Right hindlimb (tissue), 1 donor: ENCODE measurements at places on chromosomes 1 and 21.

- no peak for DNase-seq
These were observed 351.0 kb upstream of the B3GALT2 start for GRCh38 chr1:193537266-193538002.

GRCh38 chr1:183147735-183148134 is 38.3 kb upstream of the LAMC2 start:
- DNase-seq = no peak

GRCh38 chr1:228420968-228421826 is 4.5 kb upstream of the TRIM17 start:
- DNase-seq = no peak

DNA sequence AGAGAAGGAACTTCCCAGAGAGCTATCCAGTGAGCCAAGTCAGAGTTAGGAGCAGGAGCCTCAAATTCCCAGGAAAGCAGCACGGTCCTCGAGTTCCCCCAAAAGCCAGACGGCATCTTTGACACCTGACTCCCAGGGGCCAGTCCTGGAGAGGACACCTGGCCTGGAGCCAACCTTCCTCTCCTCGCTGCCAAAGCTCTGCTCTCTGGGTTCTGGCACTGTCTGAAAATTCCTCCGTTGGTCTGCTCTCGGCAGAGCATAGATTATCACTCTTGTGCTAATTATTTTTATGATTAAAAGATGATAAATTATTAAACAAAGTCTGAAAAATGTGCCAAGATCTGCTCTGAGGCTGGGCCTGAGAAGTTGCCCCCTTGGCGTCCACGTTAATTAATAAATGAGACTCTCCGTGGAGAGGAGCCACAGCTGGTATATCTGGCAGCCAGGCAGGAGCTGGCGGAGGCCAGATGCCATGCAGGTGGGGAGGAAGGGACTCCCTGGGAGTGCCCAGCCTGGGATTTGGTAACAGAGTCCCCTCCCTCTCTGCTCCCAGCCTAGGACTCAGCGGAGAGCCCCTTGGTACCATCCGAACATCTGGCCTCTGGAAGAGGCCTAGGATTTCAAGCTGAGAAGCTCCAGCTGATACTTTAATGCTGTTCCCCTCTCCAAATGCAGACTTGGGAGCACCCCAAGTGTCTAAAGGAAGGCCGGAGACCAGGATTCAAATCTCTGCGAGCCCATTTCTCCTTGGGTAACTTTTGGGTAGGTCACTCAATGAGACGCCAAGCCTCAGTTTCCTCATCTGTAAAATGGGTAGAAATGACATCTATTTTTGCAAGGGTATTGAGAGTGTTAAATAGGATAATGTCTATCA is 163.7 kb upstream of the POU3F1 start:
- DNase-seq = no peak

GRCh38 chr1:199041173-199041914 is 402.5 kb downstream of the PTPRC start:
- DNase-seq = no peak

DNA sequence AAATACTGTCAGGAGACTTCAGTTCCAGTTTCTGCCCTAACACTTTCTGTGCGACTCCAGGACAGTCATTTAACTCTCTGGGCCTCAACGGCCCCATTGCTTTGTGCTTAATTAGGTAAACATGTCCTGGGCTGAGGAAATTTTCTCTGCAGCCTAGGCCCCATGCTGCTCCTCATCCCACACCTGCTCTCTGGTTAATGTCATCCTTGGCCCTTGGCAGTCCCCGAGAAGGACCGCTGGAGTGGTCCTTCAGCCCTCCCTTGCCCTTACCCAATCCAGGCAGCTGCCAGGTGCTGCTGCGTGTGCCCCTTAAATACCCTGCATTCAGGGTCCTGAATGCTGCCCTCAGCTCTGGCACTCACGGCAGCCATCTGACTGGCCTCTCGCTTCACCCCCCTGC is 18.7 kb downstream of the UBL4B start:
- DNase-seq = no peak

GRCh38 chr1:3080053-3080955 is 11.3 kb downstream of the PRDM16 start:
- no peak for DNase-seq

DNA sequence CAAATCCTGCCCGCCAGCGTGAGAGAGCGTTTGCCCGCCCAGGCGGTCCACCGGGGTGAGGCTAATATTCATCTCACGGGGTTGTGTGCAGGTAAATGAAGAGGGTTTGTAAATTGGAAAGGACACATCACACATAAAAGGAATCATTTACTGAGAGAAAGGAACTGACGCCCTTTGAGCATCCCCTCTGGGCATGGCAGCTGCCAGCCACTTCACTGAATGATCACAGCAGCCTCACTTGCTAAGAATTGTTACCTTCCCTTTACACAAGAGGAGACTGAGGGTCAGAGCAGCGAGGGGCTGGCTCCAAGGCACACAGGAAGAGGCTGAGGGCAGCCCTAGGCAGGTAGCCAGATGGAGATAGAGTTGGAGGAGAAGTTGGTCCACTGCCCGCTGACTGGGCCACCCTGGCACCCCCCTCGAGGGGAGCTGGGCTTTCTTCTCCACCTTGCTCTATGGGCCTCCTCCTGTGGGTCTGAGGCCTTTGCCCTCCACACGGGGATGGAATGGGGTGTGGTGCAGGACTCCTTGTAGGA is 96.0 kb downstream of the FOXD2 start:
- DNase-seq = no peak

- no peak for DNase-seq
These were observed 75.9 kb downstream of the VWA5B1 start for GRCh38 chr1:20366463-20367115.

GRCh38 chr21:36735201-36735515 is 36.2 kb downstream of the SIM2 start:
- DNase-seq = no peak

DNA sequence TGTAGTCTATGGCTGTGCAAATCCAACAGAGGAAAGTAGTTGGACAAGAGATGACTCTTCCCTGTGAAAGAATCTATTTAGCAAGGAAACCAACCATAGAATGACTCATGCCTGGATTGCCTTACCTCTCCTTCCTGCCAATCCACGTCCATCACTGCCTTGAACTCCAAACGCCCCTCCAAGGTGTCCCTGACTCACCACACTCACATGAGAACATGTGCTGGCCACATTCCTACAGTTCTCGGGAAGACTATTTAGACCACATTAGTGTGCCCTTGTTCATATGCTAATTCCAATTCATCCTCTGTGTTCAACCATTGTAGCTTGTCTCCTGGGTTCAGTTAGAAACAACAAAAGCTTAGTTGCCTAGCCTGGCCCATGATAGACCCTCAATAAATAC is 157.3 kb downstream of the SLC30A10 start:
- no peak for DNase-seq

DNA sequence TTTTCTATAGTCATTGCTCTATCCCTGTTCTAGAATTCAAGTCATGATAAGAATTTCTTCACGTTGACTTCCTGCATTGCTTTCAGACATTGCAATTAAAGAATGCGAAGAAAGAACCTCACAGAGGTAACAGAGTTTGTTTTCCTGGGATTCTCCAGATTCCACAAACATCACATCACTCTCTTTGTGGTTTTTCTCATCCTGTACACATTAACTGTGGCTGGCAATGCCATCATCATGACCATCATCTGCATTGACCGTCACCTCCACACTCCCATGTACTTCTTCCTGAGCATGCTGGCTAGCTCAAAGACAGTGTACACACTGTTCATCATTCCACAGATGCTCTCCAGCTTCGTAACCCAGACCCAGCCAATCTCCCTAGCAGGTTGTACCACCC is 10.6 kb downstream of the APCS start:
- DNase-seq = no peak

- DNase-seq = no peak
These were observed 14.8 kb upstream of the ZNF669 start for GRCh38 chr1:247118946-247119446.

DNA sequence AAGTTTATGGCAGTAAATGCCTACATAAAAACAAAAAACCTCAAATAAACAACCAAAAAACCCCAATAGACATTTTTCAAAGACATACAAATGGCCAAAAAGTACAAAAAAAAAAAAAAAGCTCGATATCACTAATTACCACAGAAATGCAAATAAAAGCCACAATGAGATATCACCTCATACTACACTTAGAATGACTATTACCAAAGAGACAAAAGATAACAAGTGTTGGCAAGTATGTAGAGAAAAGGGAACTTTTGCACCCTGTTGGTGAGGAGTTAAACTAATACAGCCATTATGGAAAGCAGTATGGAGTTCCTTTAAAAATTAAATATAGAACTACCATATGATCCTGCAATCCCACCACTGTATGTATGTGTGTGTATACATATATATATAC is 21.1 kb downstream of the SLC25A24 start:
- DNase-seq = no peak

DNA sequence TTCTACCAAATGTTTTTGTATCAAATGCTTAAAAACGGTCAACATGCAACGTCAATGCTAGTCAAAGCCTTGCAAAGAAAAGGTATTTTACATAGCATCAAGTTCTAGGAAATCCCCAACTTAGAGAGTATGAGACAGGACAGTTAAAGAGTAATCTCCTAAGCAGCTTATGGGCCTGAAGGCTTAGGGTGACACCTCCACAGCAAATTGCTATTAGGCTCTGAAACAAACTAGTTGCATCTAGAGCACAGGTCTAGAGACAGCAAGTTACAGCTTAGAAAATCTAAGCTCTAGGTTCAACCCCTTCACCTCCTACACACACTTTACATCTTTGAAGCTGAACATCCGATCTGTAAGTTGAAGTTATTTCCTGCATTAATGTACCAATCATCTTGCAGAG is 13.7 kb downstream of the PABPC4 start:
- DNase-seq = no peak
